ENCODE measurements at places on chromosomes 2 and 18.

- DNase-seq = no peak
These were observed 67.8 kb downstream of the NXPH2 start for GRCh38 chr2:138712212-138712979.

GRCh38 chr2:115763601-115764000 lies 1321.2 kb downstream of the DPP10 start:
- DNase-seq = no peak

DNA sequence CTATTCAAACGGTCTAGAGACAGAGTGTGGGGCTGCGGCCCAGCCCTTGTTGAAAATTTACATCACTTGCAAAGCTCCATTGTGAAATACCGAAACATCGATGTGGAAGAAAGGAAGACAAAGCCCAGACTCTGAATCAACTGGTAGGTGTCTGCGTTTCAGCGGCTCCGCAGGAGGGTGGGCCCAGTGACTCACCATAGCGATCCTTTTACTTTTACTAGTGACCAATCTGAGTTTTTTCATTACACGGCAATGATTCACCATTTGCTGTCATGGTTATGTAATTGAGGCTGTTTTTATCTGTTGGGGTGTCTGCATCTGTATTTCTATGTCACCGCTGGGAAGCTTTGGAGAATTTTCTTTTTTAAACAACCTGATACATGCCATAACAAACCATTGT lies 66.6 kb upstream of the ODC1 start:
- no peak for DNase-seq

GRCh38 chr2:181900007-181900651 lies 8.6 kb downstream of the ITPRID2 start:
- no peak for DNase-seq

DNA sequence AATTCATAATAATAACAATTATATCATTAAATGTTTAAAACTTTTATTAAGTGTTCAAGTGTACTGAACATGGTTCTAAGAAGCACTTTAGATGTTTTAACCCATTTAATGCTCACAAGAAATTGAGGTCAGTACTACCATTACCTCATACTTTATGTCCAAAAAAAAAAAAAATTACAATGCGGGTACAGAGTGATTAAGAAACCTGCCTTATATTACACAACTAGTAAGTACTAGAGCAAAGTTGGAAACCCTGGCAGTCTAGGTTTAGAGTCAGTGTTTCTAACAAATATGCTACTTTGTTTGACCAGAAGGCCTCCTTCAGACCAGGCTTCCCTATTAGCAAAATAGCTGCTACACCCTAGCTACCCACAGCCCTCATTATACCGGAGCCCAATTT lies 28.5 kb downstream of the PLEKHM3 start:
- DNase-seq = no peak

DNA sequence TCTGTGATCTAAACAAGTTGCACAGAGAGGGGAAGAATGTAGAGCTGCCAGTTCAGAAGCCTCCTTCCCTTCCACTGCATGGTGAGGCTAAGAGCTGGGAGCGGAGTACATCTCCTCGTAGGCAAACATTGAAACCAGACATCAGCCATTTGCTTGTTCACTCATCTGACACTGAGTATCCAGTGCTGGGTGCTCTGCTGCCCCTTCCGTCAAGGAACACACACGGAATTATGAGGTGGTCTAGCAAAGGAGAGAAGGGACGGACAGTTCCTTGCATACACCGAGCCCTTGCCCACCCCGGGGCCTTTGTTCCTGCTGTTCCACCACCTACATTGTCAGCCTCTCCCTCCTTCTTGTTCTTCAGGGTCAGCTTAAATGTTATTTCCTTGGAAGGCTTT lies 44.6 kb downstream of the SLC4A1AP start:
- DNase-seq = no peak

Data from central memory CD8-positive, alpha-beta T cell (primary cell).